Pons (tissue), 1 donor: ENCODE measurements at places on chromosomes 3 and 15.

- DNase-seq = no peak
Measured at GRCh38 chr15:82043796-82044372, 1.9 kb downstream of the MEX3B start.

- no peak for DNase-seq
Measured at GRCh38 chr15:38624244-38625205, 59.9 kb upstream of the RASGRP1 start.

GRCh38 chr3:178451799-178452198 is 84.4 kb upstream of the KCNMB2 start:
- no peak for DNase-seq

- no peak for DNase-seq
Measured at GRCh38 chr3:62421207-62421606, 47.9 kb upstream of the FEZF2 start.

DNA sequence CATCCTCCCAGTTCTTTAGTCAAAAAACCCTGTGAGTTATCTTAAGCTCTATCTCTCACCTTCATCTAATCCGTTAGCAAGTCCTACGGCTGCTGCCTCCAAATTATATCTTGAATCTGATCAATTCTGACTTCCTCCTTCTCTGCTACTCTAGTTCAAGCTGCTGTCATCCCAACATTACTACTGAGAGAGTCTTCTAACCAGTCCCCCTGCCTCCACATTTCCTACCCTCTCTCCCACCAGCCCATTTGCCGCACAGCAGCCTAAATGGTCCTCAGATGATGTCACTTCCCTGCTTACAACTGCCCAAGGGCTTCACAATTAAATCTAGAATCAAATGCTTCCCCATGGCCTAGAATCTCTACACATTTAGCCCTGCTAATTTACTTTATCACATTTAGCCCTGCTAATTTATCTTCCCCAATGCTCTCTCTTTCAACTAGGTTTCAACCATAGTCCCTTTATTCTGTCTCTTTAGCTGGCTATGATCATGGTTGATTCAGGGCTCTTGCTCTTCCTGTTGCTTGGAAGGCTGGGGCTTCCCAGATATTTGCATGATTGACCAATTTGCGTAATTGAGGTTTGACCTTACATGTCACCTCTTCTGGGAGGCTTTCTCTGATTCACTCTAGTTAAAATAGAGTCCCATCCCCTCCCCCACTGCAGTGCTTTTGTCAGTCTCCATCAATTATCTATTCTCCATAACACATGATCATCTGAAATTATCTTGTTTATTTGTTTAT is 11.0 kb upstream of the ARL14 start:
- no peak for DNase-seq

DNA sequence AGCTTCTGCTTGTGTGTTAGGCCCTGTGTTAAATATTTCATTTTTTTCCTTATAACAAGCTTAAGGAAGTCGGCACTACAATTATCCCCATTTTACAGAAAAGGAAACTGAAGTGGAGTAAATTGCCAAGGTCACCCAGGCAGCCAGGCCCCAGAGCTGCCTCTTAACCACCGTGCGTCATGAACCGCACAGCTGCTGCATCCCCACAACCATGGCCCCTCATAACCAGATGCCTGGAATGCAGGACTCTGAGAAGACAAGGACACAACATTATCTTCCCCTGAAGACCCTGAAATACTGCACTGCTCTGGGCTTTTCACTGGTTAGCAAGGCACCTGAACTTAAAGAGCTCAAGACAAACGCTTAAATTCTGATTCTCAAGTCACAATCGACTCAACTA is 14.6 kb downstream of the LRIG1 start:
- no peak for DNase-seq

DNA sequence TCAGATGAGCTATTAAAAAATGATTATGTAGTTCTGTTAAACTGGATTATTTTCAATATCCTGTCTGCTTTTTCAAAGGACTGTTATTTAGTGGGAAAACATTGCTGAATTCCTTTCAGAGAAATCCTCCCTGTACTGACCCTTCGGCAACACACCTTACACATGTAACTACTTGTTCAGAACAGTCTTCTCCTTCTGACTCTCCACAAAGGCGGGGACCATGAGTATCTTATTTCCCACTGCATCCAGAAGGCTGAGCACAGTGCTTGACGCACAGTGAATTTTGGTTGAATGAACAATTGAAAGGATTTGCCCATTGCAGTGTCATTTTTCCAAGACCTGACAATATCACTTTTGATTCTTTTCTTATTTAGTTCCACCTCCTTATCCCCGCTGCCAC is 23.1 kb upstream of the CFAP161 start:
- DNase-seq = no peak

- DNase-seq = no peak
Measured at GRCh38 chr3:127063916-127064315, 81.0 kb downstream of the PLXNA1 start.

DNA sequence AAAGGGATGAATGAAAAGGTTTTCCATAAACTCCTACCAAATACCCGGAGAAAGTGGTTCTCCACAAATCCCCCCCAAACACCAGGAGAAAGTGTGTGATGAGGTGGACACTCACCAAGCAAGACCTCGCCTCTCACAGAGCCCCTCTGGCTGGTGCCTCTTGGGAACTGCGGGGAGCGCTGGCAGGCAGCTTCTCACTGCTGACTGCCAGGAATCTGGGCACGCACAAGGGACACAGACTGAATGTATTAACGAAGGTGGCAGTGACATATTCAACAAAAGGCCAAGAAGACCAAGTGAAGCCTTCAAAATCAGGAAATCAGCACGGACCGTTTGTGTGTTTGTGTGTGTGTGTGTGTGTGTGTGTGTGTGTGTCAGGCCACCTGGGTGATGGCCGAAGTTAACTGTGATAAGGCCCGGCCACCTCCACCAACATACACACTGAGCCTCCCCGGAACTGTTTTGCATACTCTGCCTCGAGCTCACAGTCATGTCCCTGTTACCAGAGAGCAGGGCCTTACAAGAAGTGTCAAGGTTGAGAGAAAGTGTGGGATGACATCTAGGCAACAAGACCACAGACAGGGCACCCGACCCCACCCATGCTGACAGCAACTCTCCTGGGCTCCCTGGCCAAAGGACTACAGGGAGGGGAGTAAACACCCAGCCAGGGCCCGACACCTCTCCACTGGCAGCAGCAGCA is 18.0 kb downstream of the ATP10A start:
- no peak for DNase-seq

GRCh38 chr15:81133782-81134461 is at the start of gene CFAP161:
Gene CFAP161 (plus strand): TSS chr15:81134270. CDS start chr15:81134330, 60 bp downstream.
- peak; percentile 75 for DNase-seq

GRCh38 chr15:82969353-82969752 is 16.7 kb upstream of the RAMAC start:
- no peak for DNase-seq

GRCh38 chr3:146431240-146431639 is 38.1 kb downstream of the PLSCR2 start:
- no peak for DNase-seq

GRCh38 chr3:68667346-68667745 is 265.0 kb downstream of the TAFA4 start:
- DNase-seq = no peak

DNA sequence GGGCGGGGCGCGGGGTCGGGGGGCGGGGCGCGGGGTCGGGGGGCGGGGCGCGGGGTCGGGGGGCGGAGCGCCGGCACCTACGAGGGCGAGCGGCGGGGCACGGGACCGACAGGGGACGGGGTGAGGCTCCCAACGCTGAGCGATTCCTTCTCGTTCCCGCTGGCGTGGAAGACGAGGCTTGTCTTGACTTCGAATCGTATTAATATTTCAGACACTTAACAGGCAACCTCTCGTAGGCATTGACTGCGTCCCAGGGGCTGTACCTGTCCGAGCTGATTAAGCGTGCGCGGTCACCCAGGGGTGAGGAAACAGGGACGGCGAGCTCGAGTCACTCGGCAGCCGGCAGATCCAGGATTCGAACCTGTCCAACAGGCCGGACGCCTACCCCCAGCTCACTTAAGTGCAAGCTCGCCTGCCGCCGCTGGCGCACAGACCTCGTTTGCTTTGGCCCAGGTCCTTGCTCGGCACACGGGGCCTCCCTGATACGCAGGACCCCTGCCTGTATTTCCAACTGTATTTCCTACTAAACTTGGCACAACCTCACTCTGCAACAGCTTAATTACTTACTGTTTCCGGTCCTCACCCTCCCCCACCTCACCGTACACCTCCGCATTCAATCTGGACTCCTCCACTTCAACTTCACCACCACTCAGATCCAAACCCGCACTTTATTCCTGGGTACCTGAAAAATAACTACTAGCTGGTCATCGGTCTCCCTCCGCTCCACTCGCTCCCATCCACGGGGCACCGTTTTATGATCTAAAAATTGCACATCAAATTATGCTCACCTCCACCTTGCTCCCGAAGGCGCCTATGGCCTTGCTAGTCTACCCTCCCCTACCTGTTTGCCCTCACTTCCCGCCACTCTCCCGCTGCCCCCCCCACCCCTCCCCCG is 722 bp upstream of the ZXDC start:
- DNase-seq = peak; percentile 65

GRCh38 chr3:39569095-39569494 is 101.6 kb downstream of the MOBP start:
- no peak for DNase-seq

GRCh38 chr15:27461181-27461580 is 490.2 kb downstream of the GABRG3 start:
- no peak for DNase-seq

DNA sequence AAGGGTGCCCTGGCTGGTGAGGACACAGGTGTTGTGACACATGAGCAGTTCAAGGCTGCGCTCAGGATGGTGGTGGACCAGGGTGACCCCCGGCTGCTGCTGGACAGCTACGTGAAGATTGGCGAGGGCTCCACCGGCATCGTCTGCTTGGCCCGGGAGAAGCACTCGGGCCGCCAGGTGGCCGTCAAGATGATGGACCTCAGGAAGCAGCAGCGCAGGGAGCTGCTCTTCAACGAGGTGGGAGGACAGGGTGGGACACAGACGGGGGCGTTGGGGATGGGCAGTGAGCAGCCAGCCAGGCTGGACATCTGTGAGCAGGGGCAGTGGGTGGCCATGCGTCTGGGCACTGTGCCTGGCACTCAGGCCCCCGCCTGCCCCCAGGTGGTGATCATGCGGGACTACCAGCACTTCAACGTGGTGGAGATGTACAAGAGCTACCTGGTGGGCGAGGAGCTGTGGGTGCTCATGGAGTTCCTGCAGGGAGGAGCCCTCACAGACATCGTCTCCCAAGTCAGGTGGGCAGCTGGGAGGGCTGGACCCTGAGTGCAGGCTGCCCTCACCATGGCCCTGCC is 10.3 kb downstream of the ANKRD63 start:
- no peak for DNase-seq

DNA sequence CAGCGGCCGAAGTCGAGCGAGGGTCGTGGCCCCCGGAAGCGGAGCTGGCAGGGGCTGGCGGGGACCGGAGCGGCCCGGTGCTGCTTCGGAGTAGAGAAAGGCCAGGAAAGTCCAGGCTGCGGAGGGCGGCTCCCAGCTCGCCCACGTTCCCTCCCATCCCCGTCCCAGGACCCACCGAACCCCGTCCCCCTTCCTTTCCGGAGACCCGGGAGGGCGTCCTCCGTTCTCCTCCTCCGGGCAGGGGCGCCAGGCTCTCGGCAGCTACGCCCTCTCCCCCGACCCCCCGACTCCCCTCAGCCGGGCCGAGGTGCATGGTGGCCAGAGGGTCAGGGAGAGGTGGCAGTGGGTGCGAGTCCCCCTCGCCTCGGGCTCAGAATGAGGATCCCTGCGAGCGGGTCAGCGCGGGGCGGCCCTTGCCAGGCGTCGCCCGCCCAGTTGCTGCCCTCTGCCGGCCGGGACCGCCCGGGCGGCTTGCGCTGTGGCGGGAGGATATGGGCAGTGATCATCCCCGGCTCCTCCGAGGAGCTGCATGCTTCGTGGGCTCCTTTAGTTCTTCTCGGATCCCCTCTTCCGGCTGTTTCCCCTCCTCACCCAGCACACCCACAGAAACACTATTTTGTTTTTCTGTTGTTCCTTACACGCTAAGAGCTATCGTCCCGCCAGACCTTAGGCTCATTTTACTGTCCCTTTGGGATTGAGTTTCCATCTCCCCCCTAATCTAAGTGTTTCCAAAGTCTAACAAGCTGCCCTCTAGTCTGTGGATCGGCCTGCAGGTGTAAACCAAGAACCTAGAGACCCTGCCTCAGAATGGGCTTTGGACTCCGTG is 744 bp upstream of the ALDH1A2 start:
- DNase-seq = peak; percentile 17

- peak; percentile 69 for DNase-seq
Measured at GRCh38 chr3:170506556-170506955, 79.3 kb downstream of the SLC7A14 start.

GRCh38 chr3:31911643-31912042 is 69.4 kb downstream of the OSBPL10 start:
- no peak for DNase-seq

DNA sequence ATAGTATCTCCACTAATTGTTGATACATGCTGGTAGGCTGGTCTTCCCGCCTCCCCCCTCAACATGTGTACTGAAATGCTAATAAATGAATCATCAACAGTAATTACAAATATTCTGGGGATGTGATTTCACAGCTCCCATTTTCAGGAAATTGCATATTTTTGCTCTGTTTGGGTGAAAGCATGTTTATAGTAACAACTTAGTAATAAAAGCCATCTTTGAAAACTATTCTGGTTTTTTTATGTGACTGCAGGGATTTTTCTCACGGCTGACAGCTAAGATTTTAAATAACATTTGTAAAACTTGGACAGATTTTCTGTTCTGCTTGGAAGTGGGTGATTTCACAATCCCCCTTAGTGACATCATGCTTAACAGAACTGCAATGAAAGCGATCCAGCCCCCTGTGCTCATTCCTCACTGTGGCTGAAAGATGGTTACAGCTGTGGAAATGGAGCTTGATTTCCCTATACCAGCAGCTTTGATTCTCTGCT is 25.6 kb upstream of the FAM174B start:
- no peak for DNase-seq
